ENCODE measurements at places on chromosomes 2 and 18.

DNA sequence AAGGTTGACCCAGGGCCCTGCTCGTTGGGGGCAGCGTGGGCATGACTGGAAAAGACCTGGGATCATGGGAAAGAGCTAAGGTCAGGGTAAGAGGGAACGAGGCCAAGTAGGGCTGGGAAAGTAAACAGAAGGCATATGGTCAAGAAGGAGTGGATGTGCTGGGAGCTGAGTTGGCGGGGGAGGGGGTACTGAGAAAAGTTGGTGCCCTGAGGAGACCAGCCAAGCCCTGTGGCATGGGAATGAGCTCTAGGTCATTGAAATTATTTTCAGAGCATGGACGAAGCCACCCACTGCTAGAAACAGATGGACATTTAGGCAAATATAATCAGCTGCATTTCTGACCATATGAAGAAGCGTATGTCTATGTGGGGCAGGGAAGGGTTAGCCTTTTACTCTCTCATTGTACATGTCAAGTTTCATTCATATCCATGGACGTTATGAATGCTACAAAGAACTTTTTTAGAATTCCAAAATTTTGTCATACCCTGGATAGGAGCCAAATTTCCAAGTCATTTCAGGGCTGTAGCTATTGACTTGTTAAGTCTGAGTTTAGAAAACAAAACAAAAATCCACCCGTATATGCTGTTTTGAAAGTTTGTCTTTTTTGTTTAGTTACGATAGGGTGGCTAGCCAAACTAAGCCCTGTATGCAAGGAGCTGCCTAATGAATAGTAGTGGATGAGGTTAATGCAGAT is 19.1 kb downstream of the MAPRE2 start:
- DNase-seq, result no peak

- no peak for DNase-seq
Measured at GRCh38 chr2:159064446-159065301, 96.2 kb downstream of the TANC1 start.

DNA sequence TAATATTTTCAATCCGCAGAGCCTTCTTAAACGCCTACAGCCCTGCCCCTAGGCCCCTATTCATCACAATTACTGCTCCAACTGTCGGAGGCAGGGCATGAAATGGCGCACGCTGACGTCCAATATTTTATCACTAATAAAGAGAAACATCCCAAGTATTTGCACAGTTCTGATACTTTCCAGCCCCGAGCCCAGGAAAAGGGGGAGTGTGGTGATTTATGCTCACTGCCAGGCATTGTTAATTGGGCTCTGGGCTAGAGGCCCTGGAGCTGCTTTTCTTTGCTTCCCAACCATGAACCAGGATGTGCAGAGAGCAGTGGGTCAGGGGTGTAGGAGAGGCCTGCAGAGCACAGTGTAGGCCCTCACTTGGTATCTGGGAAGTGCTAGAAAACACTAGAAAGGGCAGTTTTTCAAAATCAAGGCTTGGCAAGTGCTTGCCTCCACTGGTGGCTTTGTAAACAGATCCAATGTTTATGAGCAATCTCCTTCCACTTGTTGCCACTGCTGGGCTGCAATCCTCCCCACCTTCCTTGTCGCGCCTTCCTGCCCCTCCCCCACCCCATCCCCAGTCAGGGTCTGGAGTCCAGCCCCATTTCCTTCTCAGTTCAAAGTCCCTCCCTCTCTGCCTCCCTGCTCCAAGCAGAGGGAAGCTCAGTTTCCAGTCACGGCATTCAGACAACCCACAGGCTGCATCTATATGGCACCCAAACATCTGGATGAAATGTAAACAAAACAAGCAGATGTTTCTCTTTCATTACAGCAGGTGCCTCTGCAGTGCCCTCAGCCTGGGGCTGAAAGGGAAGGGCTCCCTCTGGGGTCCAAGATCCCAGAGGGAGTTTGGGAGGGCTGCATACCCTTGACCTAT is 83.9 kb upstream of the PKDCC start:
- DNase-seq, result peak; percentile 82

GRCh38 chr2:224969095-224969494 is 73.2 kb downstream of the DOCK10 start:
- DNase-seq, result no peak

- DNase-seq, result no peak
Measured at GRCh38 chr18:26504831-26505230, 43.5 kb downstream of the KCTD1 start.

- no peak for DNase-seq
Measured at GRCh38 chr2:35199298-35199697, 1156.3 kb upstream of the CRIM1 start.
